ENCODE measurements at places on chromosomes 3 and 15.

GRCh38 chr3:64384561-64384960, 159.3 kb upstream of the PRICKLE2 start:
- no peak for DNase-seq

GRCh38 chr3:11230832-11231231, 41.4 kb upstream of the ATG7 start:
- DNase-seq, result no peak

GRCh38 chr15:68631601-68632051, 52.8 kb downstream of the CORO2B start:
- DNase-seq, result no peak

GRCh38 chr15:73631915-73632669, 1.1 kb downstream of the NPTN start:
- peak; percentile 57 for DNase-seq

DNA sequence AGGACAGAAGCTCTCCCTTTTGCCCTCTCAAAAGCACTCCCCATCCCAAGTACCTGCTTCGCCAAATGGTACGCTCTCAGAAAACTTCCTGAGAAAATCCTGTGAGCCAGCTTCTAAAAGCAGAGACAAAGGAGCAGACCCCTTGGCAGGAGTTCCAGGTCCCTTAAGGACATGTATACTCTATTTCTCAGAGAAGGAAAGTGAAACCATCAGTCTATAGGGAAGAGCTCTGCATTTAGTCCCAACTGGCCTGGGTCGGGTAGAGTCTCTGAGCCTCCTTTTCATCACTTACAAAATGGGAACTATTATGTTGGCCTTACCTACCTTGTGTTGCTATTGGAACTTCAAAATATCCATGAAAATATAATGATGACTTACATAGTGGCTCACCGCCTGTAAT, 19.7 kb downstream of the DAPK2 start:
- DNase-seq, result no peak

- no peak for DNase-seq
These were observed 5.2 kb downstream of the GLB1 start for GRCh38 chr3:33091746-33092145.

DNA sequence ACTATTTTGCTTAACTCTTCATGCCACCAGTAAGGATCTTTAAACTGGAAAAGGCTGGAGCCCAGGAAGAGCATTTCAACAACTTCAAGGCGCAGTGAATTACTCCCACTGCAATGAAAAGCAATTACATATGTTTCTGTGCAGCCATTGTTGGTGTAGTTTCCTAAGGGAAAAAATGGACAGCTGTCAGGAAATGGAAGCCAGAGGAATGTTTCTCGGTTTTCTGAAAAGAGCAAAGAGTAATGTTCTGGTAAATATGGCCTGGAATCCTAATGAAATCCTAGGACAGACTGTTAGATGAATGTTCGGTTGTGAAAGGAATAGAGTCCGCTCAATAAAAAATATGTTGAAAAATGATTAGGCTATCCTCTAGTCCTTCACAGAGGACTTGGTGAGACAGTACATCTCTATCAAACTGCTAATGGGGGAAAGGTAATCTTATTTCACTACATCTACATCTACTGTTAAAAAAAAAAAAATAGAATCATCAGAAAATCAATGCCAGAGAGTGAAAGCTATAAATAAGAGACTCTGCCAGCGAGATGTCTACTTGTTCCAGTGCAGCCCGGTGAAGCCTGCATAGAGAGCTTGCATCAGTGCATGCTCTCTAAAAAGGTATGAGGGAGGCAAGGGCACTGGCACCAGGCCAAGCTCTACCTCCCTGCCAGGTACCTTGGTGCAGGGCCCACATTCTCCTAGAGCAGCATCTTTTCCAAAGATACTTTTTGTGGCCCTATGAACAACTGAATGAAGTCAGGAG, 68.2 kb upstream of the TJP1 start:
- no peak for DNase-seq

DNA sequence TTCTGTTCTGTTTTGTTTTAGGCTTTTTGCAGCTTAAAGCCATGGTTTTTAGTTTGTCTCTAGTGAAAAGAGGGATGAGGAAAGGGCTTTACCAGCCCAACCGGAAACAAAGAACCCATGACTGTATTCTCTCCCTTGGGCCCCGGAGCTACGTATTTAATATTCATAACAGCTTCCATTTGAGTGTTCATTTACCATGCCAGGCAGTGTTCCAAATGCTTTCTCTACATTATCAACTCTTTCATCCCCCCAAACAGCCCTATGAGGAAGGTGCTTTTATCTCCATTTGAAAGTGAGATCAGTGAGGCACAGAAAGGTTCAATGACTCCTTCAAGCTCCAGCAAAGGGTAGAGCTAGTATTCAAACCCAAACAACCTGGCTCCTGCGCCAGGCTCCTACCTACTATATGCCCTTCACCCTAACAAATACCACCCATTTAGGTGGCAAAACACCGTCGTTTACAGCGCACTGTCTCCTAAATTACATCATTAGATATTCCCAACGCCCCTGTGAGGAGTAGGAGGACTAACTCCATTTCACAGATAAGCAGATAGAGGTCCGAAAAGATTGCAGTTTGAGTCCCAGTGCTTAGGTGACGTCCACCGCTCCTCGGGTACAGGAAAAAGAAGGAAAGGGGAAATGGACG, 27.9 kb downstream of the GTPBP8 start:
- DNase-seq, result peak; percentile 40

DNA sequence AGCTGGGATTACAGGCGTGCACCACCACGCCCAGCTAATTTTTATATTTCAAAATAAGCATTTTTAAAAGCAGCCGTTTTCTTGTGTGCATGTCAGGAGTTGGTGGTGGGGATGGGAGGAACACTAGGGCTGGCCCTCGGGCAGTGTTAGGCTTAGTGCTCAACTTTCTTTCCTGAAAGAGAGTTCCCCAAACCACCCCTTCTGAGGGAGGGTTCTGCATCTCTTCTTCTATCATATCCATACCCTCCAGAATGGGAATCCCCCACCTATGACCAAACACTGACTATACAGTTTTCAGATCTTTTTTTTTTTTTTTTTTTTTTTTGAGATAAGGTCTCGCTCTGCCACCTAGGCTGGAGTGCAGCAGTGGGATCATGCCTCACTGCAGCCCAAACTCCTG, 12.5 kb downstream of the PFKFB4 start:
- DNase-seq, result no peak

DNA sequence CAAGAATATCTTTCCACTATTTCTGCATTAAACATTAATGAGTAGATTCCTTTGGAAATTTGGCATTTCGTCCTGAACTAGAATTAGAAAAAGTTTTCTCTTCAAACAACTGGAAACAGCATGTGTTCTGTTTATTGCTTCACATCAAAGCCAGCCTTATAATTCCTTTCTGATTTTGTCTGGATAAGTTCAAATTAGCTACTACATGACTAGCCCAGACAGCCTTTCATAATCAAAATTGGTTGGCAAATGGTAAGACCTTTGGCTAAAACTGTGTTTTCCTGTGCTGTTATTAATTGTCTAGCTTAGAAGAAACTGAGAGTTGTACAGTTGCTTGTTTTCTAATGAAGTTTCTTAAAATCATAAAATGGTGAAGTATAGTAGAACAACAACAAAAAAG, 52.7 kb upstream of the P3H2 start:
- DNase-seq, result peak; percentile 70

DNA sequence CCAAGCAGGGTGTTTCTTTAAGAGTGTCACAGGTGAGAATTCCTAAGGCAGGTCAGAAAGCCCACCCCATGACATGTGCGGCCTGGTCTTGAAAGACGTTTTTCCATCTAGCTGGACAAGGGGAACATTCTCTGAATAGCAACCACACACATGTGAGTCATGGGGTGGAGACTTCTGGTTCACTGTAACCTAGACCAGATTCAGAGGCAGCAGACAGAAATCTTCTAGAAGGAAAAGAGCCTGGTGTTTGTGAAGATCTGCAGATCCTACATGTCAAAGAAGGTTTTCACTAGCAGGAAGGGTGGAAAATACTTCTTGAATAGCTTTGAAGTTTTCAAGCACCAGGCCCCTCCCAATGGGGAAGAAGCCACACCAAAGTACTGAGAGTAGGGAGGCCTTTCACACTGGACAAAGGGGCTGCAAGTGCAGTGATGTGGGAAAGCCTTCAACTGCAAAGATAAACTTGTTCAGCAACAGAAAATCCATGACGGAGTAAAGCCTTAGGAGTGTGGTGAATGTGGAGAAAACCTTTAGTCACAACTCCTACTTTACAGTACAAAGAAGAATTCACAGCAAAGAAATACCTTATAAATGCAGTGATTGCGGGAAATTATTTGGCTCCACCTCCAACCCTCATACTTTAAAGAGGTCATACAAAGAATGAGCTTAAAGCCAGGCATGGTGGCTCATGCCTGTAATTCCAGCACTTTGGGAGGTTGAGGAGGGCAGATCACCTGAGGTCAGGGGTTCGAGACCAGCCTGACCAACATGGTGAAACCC, 17.6 kb downstream of the ADAM10 start:
- DNase-seq, result peak; percentile 67

- peak; percentile 10 for DNase-seq
These were observed 52.6 kb upstream of the CP start for GRCh38 chr3:149274220-149274619.
